Adipocyte (in vitro differentiated cells): ENCODE measurements at places on chromosomes 7 and 10.

- no peak for DNase-seq
Observed at GRCh38 chr10:114718374-114718773, 60.3 kb upstream of the ABLIM1 start.

DNA sequence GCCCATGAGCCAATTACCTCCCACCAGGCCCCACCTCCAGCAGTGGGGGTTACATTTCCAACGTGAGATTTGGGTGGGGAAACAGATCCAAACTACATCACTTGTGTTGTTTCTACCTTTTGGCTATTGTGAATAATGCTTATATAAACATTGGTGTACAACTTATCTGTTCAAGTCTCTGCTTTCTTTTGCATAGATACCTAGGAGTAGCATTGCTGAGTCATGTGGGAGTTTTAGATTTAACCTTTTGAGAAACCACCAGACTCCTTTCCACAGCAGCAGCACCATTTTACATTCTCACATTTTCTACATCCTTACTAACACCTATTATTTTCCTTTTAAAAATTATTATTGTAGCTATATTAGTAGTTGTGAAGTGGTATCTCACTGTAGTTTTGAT, 14.4 kb upstream of the FRA10AC1 start:
- no peak for DNase-seq

GRCh38 chr7:132575982-132576720, at the start of gene PLXNA4:
Gene PLXNA4 (minus strand): TSS chr7:132576470. CDS start chr7:132508693, 67,777 bp downstream.
- DNase-seq, result peak; percentile 50

DNA sequence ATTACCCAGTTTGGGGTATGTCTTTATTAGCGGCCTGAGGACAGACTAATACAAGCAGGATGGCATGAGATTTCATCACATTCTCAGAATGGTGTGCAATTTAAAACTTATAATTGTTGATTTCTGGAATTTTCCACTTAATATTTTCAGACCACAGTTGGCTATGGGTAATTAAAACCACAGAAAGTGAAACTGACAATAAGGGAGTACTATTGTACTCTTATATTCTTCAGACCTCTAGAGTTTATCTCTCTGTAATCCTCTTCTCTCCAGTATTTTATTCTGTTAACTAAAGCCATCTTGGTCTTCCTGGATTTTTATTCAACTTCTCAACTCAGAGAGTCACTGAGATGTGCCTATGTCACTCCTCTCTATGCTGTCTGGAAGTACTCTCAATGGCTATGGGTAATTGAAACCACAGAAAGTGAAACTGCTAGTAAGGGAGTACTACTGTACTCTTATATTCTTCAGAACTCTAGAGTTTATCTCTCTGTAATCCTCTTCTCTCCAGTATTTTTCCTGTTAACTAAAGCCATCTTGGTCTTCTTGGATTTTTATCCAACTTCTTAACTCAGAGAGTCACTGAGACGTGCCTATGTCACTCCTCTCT, 118.3 kb downstream of the PPP1R17 start:
- no peak for DNase-seq

GRCh38 chr10:107415446-107415845, 250.9 kb upstream of the SORCS1 start:
- no peak for DNase-seq

GRCh38 chr10:3354174-3354900, 181.8 kb upstream of the PITRM1 start:
- no peak for DNase-seq

- no peak for DNase-seq
Observed at GRCh38 chr7:82294382-82294784, 149.2 kb downstream of the CACNA2D1 start.

GRCh38 chr10:96765406-96766240, 45.3 kb upstream of the PIK3AP1 start:
- peak; percentile 78 for DNase-seq

DNA sequence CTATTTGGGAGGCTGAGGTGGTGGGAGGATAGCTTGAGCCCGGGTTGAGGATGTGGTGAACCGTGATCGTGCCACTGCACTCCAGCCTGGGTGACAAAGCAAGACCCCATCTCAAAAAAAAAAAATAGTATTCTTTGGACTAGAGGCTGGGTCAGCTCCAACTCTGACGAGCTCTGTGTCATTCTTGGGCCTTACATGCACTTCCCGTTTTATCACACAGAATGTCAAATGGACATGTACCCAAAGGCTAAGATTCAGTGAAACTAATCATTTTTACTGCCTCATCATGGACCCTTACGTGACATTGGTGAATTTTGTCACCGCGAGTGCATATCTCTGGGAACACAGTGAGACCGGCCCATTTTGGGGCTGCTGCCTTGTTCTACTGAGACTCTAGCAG, 27.3 kb downstream of the PALD1 start:
- DNase-seq, result no peak

GRCh38 chr10:84447701-84448400, 119.5 kb downstream of the CCSER2 start:
- DNase-seq, result no peak

DNA sequence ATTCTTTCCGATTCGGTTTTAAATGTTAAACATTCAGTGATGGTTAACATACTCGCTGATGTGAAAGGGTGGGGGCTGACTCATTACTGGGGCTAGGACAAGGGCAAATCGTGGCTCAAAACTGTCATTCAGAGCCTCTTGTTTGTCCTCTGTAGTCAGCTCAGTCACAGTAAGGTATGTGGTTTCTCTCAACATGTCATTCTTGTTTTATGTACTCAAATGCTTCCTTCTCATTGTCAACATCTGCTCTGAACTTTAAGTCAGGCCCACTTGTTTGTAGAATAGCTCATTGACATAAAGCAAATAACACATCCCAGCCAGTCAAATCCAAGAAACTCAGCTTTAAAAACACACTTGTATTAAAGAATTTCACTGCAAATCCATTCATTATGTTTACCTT, 7.3 kb downstream of the SLC16A9 start:
- DNase-seq, result no peak

- DNase-seq, result peak; percentile 53
Observed at GRCh38 chr7:41574377-41574776, 128.5 kb downstream of the INHBA start.

DNA sequence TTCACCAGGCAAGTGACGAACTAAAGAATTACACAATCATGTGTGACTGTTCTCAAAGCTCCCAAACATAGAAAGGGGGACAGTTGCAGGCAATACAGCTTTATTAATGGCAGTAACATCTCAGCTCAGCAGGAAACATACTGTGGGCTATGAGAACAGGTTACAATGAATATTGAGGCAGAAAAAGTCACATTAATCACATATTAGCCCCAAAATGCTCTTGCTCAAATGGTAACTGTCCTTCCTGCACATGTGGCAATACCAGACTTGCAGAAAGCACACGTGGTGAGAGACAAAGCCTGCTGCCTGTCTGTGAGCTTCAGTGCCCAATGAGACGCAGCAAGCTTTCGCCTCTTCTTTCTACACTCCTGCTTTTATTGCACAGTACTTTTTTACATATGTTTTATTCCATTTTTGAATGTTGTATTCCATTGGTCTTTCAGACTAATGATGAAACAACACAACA, 104.9 kb upstream of the ACBD5 start:
- no peak for DNase-seq

DNA sequence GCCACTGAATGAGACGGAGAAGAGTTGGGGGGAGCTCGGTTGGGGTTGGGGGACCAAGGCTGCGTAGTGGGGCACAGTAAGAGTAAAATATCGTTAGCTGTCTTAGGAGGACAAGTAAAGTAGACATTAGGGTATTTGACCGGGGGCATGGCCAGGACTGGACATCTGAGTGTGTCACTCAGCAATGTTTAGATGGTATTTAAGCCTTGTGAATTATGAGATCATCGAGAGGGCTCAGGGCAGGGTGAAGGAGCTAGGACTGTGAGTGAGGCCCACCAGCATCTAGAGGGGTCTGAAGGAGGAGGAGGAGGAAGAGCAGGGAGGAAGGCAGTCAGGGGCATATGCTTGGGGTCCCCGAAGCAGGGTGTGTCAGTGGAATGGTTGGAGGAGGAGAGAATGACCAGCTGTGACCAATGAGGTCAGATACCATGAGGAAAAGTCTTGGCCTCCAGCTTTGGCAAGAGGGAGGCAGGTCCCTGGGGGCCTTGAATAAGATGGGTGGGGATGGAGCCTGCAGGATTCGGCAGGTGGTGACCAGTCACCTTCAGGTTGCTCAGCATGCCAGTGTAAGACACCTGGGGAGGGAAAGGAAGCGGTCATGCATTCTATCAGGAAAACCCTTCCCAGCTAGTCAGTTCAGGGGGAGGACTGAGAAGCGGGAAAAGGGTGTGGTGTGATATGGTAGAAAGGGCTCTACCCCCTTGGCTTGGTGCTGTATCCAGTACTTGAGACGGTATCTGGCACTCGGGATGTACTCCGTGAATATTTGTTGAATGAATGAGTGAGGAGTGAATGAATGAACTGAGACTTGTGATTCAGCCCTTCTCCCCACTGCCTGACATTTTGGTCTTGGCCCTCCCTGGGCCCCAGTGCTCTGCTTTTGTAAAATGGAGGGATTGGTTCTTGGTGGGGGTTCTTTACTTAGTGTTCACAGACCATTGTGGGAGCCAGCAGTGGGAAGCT, 34.8 kb upstream of the SH2D4B start:
- no peak for DNase-seq

- no peak for DNase-seq
Observed at GRCh38 chr7:101740981-101741725, 76.3 kb upstream of the CUX1 start.

- no peak for DNase-seq
Observed at GRCh38 chr7:13731643-13732042, 257.8 kb downstream of the ETV1 start.

GRCh38 chr7:130996833-130997231, 262.8 kb upstream of the KLF14 start:
- DNase-seq, result peak; percentile 65
